Activated CD4-positive, alpha-beta T cell treated with anti-CD3 and anti-CD28 coated beads for 36 hours (primary cell): ENCODE measurements at places on chromosomes 1 and 21. TPM values are rescaled to one million over a fixed set of nuclear protein-coding genes. Genes with fewer than 3 reads are reported as not detected.

GRCh38 chr1:7610106-7610731, 160.9 kb upstream of the VAMP3 start:
- no peak for DNase-seq

DNA sequence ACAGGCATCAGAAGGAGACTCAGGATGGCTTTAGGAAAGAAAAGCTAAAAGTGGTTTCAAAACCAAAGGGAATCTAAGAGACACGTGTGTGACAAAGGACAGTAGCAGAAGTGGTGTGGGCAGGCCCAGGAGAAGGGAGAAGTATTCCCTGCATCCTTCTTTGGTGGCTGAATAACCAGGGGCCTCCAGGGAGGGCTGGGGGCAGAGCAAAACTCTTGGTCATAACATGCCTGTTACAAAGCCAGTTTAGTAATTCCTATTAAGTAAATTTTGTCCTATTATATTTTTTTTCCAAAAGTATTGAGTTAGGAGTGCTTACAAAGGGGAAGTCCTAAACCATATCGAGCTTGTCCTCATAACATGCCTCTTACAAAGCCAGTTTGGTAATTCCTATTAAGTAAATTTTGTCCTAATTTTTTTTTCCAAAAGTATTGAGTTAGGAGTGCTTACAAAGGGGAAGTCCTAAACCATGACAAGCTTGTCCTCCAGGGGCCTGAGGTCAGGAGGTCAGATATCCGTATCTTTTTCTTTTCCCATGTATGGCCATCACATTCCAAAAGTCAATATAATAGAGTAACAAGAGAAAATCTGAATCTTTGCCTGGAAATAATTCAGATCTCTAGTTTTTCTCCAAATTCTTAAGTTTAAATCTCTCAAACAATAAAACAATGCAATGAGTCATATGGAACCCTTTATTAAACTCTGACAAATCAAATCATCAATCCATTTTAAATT, 509.2 kb downstream of the LTN1 start:
- no peak for DNase-seq

DNA sequence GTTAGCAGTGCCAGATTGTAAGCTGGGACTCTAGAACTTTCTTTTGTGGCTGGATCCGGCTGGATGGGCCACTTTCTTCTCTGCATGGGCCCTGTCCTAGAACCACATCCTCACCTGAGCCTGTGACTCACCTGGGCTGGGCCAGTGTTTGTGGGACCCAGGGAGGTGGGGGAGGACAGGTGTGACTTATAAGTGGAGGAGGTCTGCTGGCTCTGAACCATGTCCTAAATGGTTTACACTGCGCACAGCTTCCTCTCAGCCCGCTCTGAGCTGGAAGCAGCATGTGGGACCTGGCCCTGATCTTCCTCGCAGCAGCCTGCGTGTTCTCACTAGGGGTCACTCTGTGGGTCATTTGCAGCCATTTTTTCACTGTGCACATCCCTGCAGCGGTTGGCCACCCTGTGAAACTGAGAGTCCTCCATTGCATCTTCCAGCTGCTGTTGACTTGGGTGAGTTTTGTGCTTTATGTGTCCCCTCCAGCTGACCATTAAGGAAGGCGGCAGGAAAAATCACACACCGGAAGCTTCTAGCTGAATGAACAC, at the start of gene AADACL3:
TSS of gene AADACL3 (plus strand) at position 215 of the 542 bp plus-strand sequence. CDS start at position 282, 67 bp downstream.
- DNase-seq: no peak

DNA sequence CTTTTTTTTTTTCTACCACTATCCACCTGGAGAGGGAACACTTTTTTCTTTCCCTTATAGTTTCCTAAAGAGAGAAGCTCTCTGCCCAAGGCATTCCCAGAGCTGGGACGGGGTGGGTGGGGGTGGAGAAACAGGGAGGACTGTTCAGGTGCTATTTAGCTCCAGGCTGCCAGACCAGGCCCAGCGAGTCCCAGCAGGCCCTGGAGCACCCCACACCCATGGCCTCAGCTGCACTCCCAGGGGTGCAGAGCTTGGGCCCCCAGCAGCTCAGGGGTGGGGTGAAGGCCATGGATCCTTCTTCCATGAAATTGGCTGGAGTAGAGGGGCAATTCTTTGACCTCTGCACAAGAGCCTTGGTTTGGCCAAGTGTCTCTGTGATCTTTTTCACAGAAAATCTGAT, 4.1 kb downstream of the ETV3L start:
- no peak for DNase-seq

DNA sequence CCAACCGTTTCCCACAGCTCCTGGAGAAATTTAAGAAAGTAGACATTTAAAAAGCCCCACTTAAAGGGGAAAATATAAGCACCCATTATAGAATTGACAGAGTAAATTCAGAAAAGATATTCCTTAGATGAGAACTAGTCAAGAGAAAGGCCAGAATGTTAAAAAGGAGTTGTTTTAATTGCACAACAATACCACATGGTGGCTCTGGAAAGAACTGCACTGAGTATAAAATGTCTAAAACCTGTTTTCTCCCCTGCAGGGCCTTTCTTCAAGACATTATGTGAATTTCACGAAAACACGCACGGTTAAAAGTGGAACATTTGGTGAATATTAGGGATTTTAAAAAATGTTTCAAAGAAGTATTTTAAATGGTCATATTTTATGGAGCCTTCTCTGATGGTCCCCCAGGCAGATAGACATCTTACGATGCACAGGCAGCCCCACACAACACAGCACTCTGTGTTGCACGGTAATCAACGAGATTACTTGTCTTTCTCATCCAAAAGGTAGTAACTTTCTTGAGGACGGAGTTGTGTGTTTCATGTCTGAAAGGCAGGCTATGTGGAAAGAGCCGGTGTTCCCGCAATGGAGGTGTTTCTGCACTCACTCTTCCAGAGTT, 101.9 kb downstream of the PRRX1 start:
- DNase-seq: no peak

DNA sequence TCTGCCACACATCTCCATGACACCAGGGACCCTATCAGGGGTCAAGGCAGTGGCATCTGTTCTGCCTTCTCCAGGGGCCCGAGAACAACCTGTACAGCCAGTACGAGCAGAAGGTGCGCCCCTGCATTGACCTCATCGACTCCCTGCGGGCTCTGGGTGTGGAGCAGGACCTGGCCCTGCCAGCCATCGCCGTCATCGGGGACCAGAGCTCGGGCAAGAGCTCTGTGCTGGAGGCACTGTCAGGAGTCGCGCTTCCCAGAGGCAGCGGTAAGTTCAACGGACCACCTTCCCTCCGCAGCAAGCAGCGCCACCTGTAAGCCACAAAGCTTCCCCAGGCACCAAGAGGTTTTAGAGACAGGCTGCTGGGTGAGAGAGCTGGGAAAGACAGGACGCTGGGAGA, 15.9 kb downstream of the MX2 start:
- DNase-seq: no peak

The LCE2C gene
- total RNA-seq: not detected

DNA sequence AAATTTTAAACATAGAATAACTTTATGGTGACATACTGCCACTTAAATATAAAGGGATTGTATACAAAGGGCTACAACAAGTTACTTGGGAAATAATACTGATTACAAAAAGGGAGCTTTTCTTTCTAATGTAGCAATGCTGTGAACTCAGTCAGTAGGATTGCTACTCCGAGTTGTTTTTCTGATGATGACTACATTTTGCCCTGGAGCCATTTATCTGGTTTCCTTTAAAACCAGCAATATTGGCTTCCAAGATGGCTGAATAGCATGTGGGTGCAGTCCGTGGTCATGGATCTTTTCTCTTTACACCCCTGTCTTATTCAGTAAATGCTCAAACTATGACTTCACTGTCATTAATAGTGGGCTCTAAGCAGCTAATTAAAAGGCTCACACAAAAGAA, 92.6 kb upstream of the NEK7 start:
- DNase-seq: no peak

- DNase-seq: peak; percentile 53
These were observed 53.5 kb upstream of the BACH1 start for GRCh38 chr21:29245104-29245643.

GRCh38 chr1:183243161-183244050, 57.3 kb downstream of the LAMC2 start:
- no peak for DNase-seq

The BEST4 gene
- total RNA-seq: 0.71 TPM

GRCh38 chr1:56120021-56120420, 459.3 kb downstream of the PLPP3 start:
- no peak for DNase-seq

DNA sequence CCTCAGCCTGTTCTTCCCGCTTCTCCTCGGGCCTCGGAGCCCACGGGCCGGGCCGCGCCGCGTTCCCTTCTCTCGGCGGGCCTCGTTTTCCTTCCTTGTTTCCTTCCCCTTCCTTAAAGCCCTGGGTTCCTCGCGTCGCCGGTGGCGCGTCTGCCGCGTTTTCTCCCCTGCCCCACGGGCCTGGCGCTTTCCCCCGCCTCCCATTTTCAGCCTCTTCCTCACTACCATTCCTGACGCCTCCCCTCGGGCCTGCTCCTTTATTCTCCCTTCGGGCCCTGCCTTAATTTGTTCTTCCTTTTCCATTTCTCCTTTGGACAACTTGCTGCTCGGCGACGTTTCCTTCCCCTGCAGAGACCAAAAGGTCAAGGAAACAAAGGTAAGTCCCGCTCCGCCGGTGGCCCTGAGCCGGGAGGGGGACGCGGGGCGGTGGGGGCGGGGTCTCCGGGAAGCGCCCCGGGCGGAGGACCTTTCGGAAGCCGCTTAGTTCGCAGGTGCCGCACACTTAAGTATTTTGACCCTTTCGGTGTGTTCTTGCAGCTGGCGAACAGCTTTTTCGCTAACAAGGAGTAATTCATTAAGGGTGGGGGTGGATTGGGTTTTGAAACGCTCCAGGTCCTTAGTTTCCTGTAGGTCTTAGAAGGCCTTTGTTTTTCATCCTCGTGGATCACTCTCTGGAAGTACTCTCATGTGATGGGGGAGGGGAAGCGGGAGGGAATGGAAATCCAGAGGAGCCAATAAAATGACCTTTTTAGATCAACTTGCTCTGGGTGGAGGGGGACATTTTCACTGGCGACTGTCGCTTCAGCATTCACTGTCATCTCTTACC, 780 bp downstream of the YTHDF2 start:
- peak; percentile 68 for DNase-seq

- no peak for DNase-seq
These were observed 454.2 kb downstream of the SETD4 start for GRCh38 chr21:35606146-35606545.

DNA sequence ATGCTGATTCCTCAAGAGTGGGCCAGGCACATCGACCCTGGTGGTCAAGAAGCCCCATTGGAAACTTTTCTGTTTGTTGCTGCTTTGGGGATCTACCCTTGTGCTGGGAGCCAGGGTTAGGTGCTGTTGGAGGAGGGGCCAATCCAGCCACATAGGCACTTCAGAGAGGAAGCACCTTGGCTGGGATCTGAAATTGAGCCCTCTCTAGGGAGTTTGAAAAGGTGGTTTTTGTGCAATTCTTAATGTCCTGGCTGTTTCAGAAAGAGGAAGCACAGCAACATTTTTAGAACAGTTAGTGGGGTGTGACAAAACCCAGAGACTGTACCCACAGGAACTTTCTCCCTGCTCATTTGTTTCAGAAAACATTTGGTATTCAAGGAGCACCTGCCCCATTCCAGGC, 17.2 kb upstream of the BEND5 start:
- DNase-seq: no peak
